Central memory CD4-positive, alpha-beta T cell (primary cell): ENCODE measurements at places on chromosomes 12 and 14.

DNA sequence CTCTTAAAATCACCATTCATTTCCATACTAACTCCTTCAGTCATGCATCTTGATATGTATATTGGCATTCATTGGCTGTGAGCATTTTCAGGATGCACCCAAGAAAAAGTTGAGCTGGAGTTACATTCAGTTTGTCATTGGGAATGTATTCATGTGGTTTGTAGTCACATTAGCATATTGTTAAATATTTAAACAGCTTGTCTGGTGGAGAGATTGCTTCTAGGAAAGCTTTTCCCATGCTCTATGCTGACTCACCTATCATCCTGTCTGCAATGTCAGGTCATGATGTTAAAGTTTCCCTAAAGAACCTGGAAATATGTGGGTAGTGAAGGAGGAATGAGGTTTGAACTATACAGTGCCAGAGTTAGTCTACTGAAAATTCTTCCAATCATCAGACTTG, 583.6 kb downstream of the GALC start:
- DNase-seq: no peak

GRCh38 chr14:76057914-76058313, 72.4 kb downstream of the IFT43 start:
- DNase-seq: no peak

DNA sequence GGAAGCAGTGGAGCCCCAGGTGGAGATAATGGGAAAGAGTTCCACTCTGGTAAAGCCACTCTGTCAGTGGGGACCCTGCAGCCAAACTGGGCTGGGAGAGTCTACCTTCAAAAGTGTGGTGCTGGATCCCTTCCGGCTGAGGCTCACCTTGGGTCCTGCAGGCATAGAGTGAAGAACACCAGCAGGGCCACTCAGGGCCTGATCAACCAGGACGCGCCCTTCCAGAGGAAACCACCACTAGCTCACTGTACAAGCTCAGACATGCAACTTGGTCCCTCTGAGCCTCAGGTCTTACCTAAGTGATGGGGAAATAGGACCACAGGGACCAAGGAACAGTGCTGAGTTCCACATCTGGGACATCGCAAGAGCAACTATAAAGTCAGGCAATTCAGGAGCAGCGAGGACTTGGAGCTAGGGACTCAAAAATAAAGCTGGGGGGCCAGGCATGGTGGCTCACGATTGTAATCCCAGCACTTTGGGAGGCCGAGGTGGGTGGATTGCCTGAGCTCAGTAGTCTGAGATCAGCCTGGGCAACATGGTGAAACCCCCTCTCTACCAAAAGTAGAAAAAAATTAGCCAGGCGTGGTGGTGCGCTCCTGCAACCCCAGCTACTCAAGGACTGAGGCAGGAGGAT, 5.9 kb upstream of the PRPH start:
- DNase-seq: no peak

GRCh38 chr12:47270782-47271664, 191.3 kb upstream of the AMIGO2 start:
- DNase-seq: no peak
